Left lung (tissue), 14 donors: ENCODE measurements at places on chromosomes 4 and X. TPM values are rescaled to one million over a fixed set of nuclear protein-coding genes. Genes with fewer than 3 reads are reported as not detected.

GRCh38 chr4:46894826-46895225 lies 14.2 kb downstream of the COX7B2 start:
- H3K4me3 ChIP-seq, result no peak overlapping the region
- DNase-seq, result no peak
- H3K36me3 ChIP-seq, result no peaks in the 10 kb centered on the region
- no peaks in the 10 kb centered on the region for H3K4me1 ChIP-seq

Gene BGN
- 200 TPM for total RNA-seq

Gene PABPC1L2A
- total RNA-seq, result not detected

- H3K36me3 ChIP-seq, result no peaks in the 10 kb centered on the region
- DNase-seq, result no peak
- no peaks in the 10 kb centered on the region for H3K27me3 ChIP-seq
- H3K4me1 ChIP-seq, result no peaks in the 10 kb centered on the region
- no peak overlapping the region for H3K27ac ChIP-seq
Observed at GRCh38 chr4:107147873-107148272, 111.8 kb upstream of the DKK2 start.

Gene TLL1
- total RNA-seq, result 4.0 TPM
